ENCODE measurements at places on chromosomes 12 and 14.

DNA sequence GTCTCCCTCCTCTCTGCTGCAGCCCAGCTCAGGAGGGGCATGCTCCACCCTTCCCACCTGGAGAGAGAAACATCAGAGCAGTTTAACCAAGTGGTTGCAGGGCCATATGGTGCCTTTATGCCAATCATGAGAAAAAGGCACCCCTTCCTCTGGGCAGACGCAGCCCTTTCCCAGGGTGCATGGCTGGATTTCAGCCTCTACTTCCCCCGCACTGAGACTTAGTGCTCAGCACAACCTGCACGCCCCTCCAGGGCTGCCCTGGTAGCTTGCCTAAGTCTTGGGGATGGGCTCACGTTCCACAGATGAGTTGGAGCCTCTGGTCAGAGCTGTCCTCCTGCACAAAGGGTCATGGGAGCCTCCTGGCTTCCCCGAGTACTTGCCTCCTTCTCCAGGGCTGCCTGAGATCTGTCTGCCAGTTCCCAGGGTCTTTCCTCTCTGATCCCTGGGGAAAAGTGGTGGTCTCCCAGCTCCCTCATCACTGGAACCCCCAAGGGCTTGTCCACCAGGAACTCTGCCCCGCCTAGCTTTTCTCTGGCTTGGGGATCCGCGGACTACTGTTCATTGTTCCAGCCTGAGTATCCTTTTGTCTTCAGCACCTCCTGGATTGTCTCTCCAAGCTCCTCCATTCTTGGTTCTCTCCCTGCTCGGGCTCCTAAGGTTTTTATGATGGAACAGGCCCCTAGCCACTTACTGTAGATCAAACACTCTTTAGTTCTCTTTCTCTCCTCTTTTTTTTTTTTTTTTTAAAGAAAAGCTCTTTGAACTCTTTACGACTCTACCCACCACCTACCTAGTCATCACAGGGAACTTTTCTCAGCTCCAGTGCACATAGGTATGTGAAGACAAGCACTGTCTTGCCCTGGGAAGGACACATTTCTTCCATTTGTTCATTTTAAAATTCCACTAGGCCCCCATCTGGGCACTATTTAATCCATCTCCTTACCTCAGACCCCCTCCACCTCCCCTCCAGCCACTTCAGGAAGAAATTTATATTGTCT, 6.1 kb upstream of the KRT74 start:
- no peak for DNase-seq

- DNase-seq: no peak
Observed at GRCh38 chr14:81819344-81819743, 285.7 kb upstream of the SEL1L start.

- peak; percentile 93 for DNase-seq
Observed at GRCh38 chr14:28751467-28752058, 15.0 kb upstream of the FOXG1 start.

- peak; percentile 14 for DNase-seq
Observed at GRCh38 chr14:56491299-56492285, 88.0 kb upstream of the TMEM260 start.

All from NCI-H446 (cell line).